ENCODE measurements at places on chromosomes 1 and 21. TPM values are rescaled to one million over a fixed set of nuclear protein-coding genes. Genes with fewer than 3 reads are reported as not detected.

DR1 gene
- 100 TPM for total RNA-seq

- no peak for DNase-seq
Measured at GRCh38 chr1:113141650-113142473, 68.9 kb downstream of the LRIG2 start.

GRCh38 chr1:236853921-236854604, 59.0 kb downstream of the MTR start:
- no peak for DNase-seq

DNA sequence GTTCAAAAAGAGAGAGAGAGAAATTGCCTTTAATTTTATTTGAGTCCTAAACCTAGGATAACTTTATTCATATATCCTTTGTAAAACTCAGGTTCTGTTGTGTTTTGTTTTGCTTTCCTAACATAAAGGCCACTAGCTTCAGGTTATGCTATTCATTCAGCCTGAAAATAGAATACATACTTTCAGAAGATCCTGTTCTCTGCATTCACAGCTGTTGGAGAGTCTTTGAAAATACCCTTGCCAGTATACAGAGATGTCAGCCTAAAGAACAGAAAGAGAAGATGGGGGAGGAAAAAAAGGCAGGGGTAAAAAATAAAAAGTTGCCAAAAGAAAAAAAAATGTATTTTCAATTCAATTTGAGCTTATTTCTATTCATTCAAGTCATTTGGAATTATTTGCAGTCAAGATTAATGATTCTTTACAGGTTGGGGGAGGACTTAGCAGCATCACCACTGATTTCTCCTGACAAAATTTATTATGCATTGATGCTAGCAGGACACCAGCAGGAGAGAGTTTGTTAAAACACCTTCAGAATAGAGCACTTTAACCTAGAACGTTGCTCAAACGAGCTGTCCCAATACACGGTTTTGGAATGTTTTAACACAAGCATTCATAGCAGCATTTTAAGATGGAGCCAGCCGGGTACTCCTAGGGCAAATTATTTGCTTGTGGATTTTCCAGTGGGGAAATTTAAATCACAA, 318.5 kb downstream of the NTNG1 start:
- DNase-seq: no peak

SH3BGR gene
- 1.4 TPM for total RNA-seq

GRCh38 chr1:234400773-234401172, 27.5 kb downstream of the COA6 start:
- DNase-seq: peak; percentile 63

DNA sequence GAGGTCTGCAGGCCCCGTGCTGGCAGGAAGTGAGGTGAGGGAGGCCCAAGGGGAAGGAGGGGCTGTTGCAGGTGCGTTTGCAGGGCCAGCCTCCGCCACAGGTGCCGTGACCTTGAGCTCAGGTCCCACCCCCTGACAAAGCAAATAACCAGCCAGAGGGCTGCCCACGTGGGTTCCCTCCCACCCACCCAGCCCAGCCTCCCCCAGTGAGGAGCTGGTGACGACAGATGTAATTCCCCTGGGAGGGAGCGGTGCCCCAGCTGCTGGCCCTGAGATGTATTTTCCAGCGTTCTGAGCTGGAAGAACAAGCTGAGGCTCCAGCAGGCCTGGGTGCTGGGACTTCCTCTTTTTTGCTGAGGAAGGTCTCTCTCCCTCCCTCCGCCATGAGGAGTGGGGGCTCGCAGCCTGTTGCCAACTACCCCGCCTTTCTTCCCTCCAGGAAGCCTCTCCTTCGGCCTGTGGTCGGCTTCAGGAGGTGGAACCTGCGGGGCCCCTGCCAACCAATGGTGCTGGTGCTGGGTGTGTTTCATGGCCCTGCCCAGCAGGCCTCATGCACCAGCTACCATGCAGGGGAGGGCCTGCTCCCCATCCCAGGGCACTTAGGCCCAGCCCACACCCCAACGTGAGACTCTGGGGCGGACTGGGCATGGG, 153.2 kb downstream of the PRDM16 start:
- DNase-seq: no peak

GPR161 gene
- total RNA-seq: 0.51 TPM

GRCh38 chr21:46119144-46119636, 21.3 kb downstream of the COL6A2 start:
- DNase-seq: no peak

DNA sequence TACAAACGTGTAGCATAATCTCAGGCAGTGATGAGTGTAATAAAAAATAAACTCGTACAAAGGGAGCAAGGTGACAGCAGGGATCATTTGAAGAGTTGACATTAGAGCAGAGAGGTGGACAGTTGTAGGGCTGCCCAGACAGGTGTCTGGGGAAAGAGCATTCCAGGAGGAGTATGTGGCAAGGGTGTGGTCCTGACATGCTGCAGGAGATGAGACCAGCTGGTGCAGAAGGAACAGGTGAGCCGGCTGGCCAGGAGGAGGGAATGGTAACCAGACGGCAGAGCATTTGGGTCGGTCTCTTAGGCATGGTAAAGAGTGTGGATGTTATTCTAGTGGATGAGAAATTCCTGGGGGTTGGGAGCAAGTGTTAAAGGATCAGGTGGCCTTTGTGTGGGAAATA, 306.3 kb downstream of the LMX1A start:
- no peak for DNase-seq

DNA sequence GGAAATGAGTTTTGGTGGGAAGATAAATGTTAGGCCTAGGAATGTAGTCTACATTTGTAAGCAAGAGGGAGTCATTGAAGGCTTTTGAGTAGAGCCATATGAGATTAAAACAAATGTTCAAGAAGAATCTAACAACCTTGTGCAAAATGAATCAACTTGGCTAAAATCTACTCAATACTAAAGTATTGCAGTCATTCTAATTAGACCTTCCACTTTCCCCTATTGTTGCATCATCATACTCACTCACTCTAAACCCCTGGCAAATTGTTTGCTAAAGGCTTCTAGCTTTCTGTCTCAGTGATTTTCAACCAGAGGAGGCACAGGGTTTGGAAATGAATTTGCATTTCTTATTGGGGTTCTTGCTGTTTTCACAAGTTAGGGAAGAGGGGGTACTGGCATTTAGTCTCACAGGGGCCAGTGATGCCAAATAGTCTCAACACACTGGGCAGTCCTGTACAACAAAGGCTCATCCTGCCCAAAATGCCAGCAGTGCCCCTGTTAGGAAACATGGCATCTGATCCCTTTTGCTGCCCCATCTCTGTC, 85.3 kb downstream of the SEC16B start:
- DNase-seq: no peak

GRCh38 chr1:3940081-3940753, 40.1 kb upstream of the C1orf174 start:
- DNase-seq: no peak

OR2L8 gene
- not detected for total RNA-seq

DNA sequence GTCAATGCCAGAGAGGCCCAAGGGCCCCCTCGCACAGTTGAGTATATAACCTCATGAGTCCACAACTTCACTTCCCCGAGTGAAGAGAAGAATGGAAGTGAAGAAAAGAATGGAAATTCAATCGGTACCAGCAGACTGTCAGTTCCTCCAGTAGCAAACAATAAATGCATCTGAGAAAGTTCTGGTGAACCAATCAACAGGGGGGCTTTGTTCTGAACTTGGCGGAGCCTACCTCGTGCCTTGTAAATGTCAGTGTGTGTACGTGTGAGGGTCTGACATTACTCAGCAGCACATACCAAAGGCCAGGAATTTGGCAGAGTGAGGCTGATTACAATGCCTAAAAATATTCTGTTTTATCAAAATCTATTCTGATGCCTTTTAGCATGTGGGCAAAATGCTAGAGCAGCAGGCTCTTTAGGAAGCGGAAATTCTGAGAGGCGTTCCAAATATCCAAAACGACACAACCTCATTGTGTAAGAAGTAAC, 238.5 kb downstream of the LTN1 start:
- DNase-seq: no peak

DNA sequence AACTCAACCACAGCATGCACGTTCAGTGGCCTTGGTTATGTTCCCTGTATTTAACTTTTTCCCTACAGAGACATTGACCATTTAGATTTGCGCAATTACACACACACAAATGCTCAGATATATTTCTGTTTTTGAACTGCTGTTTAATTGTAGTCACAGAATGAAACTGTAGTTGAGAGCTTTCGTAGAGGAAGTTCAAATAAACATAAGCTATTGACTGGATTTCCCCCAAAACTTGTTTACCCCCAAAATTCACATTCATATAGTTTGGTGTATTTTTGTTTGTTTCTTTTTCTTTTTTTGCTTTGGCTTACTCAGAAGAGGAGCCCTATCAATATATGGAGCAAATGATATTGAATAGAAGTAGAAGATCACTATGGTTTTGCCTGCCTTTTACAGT, 921.0 kb downstream of the ADGRL2 start:
- DNase-seq: no peak

RNU1-3 gene
- 2,189 TPM for total RNA-seq

- no peak for DNase-seq
Measured at GRCh38 chr1:1006305-1007159, 6.6 kb upstream of the HES4 start.

LGALS8 gene
- total RNA-seq: 68.9 TPM

TNFRSF8 gene
- total RNA-seq: 35.1 TPM

DNA sequence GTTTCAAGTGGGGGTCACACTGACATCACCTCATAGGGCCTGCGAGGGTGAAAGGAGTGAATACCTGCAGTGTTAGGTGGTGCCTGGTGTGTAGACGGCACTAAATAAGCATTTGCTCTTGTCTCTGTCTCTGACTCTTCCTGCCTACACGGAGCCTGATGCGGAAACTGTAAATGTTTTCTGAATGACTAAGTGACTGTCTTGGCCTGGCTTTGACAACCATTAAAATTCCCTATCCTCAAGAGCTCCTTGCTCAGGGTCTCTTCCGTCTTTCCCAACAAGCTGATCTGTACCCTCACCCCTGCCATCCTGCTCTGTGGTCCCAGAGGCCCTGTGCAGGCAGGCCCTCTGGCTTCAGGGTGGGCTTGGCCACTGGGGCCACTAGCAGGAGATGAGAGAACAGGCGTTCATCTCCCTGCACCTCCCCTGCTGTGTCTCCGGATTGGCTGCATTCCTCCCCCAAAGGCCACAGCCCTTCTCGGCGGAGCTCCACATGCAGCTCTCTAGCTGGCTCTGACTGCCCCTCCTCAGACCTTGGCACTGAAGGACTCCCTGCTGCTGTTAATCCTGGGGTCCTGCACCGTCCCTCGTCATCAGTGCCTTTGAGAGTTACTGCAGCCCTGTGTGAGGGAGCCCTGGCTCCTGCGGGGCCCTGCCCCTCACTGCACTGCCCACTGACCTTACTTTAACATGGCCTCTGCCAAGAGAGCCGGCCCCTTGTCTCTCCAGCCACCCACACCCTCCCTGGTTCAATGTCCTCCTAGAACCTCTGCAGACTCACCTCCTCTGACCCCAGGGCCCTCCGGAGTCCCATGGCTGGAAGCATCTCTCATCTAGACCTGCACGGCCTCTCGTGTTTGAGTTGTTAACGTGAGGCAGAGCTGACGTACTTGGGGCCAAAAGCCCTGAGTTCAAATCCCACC, 211.1 kb downstream of the MATN1 start:
- DNase-seq: no peak

DNA sequence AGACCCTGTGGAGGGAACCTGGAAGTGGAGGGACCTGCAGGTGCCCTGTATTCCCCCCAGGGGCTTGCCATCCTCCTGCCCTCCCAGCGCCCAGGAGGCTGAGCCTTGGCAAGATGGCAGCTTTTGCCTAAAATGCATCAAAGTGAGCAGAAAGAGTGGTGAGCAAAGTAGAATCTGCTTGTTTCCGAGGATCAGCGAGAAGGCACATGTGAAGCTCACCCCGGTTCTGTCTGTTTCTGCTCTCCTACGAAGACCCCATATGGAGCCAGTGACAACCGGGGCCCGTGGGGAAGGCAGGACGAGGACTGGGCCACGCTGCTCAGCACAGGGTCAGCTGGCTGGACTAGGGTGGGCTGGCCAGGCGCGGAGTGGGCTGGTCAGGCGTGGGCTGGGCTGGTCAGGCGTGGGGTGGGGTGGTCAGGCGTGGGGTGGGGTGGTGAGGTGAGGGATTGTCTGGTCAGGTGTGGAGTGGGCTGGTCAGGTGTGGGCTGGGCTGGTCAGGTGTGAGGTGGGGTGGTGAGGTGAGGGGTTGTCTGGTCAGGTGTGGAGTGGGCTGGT, 5.2 kb upstream of the FNDC10 start:
- DNase-seq: peak; percentile 59

DNA sequence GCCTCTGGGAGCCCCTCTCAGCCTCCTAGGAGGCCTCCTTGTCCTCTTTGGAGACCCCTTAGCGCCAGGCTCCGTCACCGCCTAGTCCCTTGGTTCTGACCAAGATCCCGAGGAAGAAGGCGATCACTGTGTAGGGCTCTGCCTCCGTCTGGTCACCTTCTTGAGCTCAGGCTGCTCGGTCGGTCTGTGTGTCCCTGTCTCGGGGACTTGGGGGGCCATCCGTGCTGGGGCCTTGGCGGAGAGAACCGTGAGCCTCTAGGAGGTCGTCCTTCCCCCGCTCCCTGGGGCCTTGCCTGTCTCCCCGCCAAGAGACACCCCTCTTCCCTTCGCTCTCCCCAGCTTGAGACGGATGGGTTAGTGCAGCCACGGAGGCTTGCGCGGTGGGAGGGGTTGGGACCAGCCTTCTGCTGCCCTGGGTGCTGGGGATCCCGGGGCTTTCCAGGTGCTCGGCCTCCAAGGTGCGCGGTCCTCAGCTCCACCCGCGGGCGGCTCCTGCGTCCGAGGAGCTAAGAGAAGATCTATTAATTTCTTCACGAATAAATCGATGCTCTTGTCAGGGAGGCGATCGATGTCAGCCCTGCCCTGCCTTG, 701 bp upstream of the INSRR start:
- DNase-seq: peak; percentile 78

- no peak for DNase-seq
Measured at GRCh38 chr1:84430546-84430945, 32.3 kb downstream of the DNASE2B start.

ZNF683 gene
- total RNA-seq: not detected

DNA sequence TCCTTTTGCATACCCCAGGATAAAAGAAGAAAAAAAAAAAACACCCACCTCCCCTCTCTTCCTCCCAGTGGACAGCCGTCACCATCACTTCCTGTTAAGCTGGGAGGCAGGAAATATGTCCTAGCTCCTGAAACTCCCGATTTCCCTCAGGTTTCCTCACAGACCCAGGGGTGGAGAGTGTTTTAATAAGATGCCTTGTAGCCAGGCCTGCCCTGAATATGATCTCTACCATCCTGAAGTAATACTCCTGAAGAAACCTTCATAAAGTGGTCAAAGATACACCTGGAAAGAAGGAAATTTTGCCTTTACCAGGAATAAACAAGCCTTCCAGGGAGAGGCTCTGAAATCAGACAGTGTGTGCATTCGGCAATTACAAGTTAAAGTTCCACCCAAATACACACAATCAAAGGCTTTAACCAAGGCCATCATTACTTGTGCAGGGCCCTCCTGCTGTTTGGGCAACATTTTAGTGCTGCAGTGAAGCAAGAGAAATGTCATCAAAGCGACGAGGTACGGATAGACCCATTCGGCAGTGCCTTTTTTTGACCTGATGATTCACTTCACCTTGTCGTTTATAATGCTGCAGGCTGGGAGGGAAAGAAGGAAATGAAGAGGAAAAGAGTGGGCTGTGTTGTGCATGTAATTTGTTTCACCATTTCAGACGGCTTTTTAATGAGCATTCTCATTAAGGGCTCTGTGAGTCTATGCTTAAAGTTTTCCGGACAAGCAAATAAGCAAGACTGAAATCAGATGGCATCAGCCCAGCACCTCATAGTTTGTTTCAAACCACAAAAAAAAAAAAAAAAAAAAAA, 41.0 kb upstream of the RASAL2 start:
- DNase-seq: no peak

GRCh38 chr1:40740039-40740996, 43.3 kb upstream of the KCNQ4 start:
- DNase-seq: no peak

All from activated CD4-positive, alpha-beta T cell treated with anti-CD3 and anti-CD28 coated beads, Interleukin-2, amount 10 ng/mL, durations not matched to agents 24 days and 14 days (primary cell).